Stimulated activated CD4-positive, alpha-beta T cell treated with anti-CD3 and anti-CD28 coated beads, Interleukin-1b, Interleukin-23, amount 100 ng/mL, for 24 hours (primary cell): ENCODE measurements at places on chromosomes 16 and 17.

GRCh38 chr16:57512296-57513001 lies 23.9 kb downstream of the CCDC102A start:
- DNase-seq, result no peak

DNA sequence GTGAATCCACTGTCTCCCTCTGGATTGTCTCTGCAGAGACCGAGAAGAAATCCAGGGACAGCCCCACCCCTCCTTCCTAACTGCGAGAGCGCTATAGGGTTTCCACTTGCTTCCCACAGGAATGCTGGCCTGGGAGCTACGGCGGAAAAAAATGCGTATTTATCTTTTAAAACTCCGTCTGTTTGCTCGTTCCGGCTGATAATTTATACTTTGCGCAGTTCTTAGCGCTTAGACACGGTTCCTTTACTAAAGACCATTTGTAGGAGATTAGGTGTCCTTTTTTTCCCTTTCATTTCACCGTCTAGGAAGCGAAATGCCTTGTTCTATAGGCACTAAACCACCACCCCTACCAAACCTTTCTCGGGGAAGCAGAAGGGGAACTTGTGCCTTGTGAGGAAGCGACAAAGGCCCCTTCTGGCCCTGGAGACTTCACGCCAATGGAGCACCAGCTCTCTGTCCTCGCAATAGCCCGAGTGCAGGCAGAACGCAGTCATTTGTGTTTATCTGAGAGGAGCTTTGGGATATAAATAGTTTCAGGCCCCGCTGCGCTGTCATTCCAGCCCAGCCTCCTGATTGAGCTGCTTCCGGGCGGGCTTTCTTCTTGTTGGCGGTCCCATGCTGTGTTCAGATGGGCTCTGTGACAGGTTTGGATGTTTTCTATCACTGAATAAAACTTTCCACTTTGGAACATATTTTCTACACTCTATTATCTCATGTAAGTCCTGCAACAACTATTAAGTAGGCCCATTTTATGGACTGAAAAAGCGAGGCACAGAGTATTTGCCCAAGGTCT lies 791 bp upstream of the SUPT4H1 start:
- no peak for DNase-seq

DNA sequence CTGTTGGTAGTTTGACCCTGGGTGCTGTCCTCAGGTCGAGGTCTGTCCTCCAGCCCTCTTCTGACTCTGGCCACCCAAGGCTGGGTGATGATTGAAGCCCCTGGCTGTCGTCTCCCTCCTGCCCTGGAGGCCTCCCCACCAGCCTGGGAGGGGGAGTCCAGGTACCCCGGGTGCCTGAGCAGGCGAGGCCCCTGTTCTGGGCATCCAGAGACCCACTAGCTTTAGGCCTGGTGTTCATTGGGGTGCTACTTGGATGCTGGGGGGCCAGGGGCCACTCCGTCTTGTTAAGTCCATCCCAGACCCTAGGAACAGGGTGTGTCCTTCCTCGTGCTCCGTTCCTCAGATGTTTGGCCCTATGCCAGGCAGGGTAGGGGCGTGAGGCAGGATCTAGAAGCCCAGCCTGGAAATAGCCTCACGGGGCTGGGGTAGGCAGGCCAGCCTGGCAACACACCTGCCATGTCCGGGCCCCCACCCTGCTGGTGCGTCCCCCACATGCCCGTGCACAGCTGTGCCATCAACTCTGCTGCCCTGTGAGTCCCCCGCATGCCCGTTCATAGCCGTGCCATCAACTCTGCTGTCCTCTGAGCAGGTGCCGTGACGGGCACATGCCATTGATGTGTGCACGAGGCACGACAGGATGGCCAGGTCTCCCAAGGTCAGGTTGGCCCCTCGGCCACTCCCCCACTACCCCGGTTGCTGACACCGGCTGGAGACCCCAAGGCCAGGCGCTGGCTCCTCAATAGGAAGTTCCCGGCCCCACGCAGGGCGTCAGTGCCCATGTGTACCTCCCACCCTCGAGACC lies 36.9 kb downstream of the GINS2 start:
- DNase-seq, result no peak

DNA sequence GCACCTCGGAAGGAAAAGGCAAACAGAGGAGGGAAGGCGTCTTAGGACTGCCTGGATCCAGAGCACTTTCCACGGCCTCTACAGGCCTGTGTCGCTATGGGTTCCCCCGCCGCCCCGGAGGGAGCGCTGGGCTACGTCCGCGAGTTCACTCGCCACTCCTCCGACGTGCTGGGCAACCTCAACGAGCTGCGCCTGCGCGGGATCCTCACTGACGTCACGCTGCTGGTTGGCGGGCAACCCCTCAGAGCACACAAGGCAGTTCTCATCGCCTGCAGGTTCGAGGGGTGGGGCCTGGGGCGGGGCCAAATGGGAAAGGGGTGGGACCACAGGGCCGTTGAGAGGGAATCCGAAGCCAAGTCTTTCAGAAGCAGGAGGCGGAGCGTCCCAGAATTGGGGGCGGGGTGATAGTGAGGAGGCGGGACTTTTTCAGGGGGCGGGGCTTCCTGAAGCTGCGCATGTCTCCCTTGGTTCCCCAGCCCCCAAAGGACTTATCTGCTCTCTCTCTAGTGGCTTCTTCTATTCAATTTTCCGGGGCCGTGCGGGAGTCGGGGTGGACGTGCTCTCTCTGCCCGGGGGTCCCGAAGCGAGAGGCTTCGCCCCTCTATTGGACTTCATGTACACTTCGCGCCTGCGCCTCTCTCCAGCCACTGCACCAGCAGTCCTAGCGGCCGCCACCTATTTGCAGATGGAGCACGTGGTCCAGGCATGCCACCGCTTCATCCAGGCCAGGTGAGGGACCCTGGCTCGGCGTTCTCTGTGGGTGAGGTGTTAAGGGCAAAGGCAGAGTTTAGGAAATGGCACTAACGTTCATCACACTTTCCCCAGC lies 939 bp downstream of the BCL6B start:
- DNase-seq, result peak; percentile 90

DNA sequence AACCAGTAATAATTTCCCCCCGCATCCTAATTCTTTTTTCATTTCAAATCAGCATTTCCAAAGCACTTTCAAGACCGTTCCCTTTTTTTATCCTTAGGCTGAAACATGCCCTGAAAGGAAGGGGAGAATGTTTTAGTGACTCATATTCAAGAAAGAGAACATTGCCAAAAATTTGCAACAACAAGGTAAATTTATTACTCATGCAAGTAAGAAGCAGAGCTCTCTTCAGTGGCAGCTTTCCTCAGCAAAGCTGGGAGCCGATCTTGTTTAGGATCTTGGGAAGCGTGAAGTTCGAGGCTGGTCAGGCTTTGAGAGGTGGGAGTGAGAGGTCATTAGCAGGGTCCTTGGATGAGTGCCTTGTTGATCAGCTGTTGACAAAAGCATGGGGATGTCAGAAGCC lies 129.5 kb downstream of the PRKCA start:
- no peak for DNase-seq
